Hypothalamus (tissue), 51 donors: ENCODE measurements at places on chromosomes 4 and X.
A peak's percentile ranks its signal among the peaks of the same experiment; 100 is the strongest.

- DNase-seq, result no peak
Observed at GRCh38 chrX:15017491-15017890, 144.3 kb downstream of the MOSPD2 start.

DNA sequence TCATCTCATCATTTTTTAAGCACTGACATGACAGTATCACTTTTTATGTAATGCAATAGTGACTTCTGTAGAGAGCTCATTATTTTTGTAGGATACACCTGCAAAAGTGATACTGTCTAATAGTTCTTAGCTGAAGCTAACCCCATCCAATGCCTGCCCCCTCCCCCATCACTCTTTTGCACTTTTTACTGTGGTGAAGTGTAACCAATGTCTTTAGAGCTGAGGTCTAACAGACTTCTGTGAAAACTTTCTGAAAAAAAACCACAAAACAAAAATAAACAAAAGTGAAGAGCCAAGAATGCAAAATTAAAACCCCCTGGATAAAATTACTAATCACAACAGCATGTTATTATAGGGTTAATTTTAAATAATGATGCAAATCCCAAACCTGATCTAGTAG, 301.1 kb downstream of the ANK2 start:
- DNase-seq, result no peak

DNA sequence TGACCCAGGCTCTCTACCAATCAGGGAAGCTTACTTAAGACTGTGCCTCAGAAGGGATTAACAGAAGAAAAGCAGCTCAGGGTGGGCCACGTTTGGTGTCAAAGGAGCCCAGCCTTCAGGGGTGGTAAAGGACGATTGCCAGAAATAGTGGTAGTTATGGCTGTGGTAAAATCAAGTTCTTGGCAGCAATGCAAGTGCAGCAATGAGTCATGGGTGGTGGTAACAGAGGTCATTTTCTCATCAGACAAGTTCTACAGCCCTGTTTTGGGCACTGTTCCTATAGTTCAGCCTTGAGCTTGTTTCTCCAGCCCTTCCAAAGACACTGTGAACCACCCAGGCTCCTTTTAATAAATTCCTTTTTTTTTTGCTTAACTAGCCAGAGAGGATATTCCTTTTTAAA, 120.3 kb downstream of the EFHC2 start:
- no peak for DNase-seq

DNA sequence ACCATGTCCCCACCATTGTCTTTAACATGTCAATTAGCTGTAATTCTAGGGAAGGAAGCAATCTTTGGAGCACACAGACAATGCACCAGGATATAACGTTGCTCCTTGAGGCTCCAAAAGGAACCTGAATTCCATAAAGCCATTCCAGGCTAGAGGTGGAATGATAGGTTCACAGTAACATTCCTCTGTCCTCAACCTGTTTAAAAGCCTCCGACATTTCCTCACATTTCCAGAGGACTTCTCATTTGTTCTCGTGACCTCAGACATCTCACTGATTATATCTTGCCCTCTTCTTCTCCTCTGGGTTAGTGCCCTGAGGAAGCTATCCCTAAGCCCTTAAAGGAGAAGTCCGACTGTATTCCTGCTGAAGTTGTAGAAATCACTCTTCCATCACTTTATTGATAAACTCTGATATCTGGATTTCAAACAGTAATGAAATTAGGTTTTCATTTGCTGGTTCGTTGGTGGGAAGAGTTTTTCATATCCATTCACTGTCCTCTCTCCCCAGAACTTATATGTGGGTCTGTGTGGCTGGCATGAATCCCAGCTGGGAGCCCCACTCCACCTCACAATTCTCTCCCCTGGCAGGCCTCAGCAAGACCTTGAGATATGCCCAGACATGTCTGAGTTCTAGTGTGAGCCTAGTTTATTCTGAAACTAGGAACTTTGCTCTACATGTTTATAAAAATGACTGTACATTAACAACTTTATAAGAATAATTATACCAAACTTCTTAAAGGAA, 44.2 kb upstream of the PRSS12 start:
- no peak for DNase-seq

GRCh38 chr4:166991006-166991561, 243.2 kb downstream of the SPOCK3 start:
- no peak for DNase-seq

DNA sequence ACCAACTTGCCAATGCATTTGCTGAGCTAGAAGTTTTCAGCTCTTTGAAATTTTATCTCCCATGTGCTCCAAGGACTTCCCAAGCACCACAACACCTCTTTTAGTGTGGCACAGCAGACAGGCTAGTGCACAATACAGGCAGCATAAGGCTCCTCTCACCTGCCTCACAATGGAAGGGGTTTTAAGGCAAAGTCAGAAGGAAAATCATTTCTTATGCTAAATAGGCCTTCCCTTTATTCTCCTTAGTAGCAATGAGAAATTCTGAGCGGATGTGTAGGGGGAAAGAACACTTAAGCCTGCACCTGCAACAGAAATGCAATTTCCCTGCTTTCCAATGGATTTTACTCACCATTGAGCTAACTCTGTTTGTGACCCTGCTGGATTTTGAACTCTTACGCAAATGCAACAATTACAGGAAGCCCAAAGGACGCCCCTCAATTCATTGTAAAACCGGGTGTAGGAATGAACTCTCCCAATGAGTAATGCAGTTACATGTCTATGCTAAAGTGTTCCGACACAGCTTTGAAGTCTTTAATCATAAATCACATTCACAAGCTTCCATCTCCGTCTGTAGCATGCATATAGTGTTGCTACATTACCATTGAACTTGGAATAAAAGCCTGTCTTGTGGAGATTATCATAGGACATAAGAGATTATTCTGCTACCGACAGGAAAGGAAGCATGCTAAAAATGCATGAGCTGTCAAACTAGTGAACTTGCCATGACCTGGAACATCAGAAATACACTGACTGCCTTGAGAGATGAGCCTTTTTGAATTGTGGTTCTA, 1084.9 kb downstream of the RPA4 start:
- no peak for DNase-seq

GRCh38 chrX:48604701-48605100, 7.4 kb downstream of the WDR13 start:
- DNase-seq, result no peak

DNA sequence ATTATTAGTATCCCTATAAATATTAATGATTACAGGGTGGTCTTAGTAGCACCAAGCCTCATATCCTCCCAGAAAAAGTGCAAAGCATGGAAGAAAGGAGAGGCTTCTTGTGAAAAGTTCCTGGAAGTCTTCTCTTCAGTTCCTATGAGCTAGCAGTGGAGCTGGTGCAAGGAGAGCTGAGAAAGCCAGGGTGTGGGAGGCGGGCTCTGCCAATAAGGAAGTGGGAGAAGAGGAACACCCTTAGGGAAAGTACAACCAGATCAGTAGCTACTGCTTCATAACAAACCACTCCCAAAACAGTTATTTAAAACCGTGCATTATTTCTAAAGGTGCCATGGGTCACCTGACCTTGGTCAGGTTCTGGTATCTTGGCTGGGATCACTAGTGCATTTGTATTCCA, 72.4 kb downstream of the MAP9 start:
- no peak for DNase-seq

GRCh38 chr4:73922766-73923630, 53.8 kb downstream of the CXCL1 start:
- DNase-seq, result no peak

- DNase-seq, result no peak
Observed at GRCh38 chr4:169250796-169251195, 20.0 kb downstream of the SH3RF1 start.

DNA sequence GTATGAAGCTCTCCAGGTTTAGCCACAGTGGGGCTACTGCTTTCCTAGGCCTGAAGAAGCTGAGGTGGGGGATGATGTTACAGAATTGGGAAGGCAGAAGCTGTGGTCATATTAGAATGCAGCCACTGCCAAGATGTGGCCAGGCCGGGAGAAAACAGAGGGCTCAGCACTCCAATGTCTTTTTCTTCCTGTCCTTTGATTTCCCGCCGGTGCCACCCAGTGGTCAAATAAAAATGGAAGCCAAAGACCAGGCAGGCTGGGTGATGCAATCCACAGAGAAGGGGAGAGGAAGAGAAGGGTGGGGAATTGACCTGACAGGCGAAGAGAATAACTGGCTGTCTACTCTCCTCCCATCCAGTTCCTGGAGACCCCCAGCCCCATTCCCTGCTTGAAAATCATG, 94.9 kb upstream of the SHISA3 start:
- peak; percentile 15 for DNase-seq

GRCh38 chr4:139762720-139763119, 97.1 kb downstream of the MGST2 start:
- DNase-seq, result no peak

- DNase-seq, result no peak
Observed at GRCh38 chrX:103817502-103817901, 14.6 kb downstream of the RAB9B start.

GRCh38 chr4:52057196-52057595, 6.1 kb downstream of the SPATA18 start:
- DNase-seq, result no peak

- no peak for DNase-seq
Observed at GRCh38 chr4:82706349-82707000, 92.1 kb downstream of the SCD5 start.

GRCh38 chr4:73019462-73020047, 50.0 kb downstream of the COX18 start:
- no peak for DNase-seq

GRCh38 chrX:29308726-29309125, 721.5 kb downstream of the IL1RAPL1 start:
- no peak for DNase-seq

GRCh38 chr4:186634591-186635128, 79.3 kb upstream of the MTNR1A start:
- DNase-seq, result no peak

- no peak for DNase-seq
Observed at GRCh38 chr4:124105212-124105611, 607.3 kb downstream of the ANKRD50 start.

GRCh38 chr4:15469402-15470127, at the start of gene CC2D2A:
TSS of gene CC2D2A (plus strand) at chr4:15469882. CDS start at chr4:15475933, 6,051 bp downstream.
- peak; percentile 25 for DNase-seq

- DNase-seq, result no peak
Observed at GRCh38 chr4:98434816-98435215, 173.6 kb downstream of the RAP1GDS1 start.

- DNase-seq, result no peak
Observed at GRCh38 chr4:53507671-53508286, 83.5 kb downstream of the LNX1 start.

- DNase-seq, result no peak
Observed at GRCh38 chr4:28449085-28449484, 1588.4 kb downstream of the STIM2 start.

GRCh38 chr4:87388901-87389300, 2.1 kb downstream of the HSD17B11 start:
- DNase-seq, result no peak

- DNase-seq, result no peak
Observed at GRCh38 chrX:23013366-23013765, 13.6 kb downstream of the DDX53 start.

- DNase-seq, result no peak
Observed at GRCh38 chr4:1843852-1844251, 12.1 kb downstream of the LETM1 start.

GRCh38 chrX:154096140-154097002, 1.1 kb downstream of the MECP2 start:
- peak; percentile 2 for DNase-seq

- DNase-seq, result no peak
Observed at GRCh38 chrX:46463682-46464081, 81.5 kb downstream of the ZNF674 start.

GRCh38 chr4:61590881-61591280, 390.8 kb downstream of the ADGRL3 start:
- DNase-seq, result no peak

- DNase-seq, result no peak
Observed at GRCh38 chr4:125097729-125098128, 217.0 kb upstream of the FAT4 start.

DNA sequence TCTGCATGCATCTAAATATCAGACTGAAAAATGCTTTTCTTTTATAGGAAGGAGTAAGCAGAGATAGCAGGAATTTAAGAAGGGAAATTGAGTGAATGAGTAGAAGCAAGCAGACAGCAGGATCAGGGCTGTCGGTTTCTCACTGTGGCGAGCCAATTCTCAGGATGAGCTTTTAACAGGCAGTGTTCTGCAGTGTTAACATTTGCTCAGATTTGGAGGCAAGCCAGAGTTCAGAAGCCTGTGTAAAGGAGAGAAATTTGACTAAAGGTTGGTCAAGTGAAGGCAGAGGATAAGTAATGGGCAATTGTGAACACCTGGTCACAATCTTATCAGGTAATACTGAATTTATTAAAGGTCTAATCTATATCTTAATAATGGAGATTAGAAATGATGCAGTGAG, 133.3 kb upstream of the MAGEB16 start:
- DNase-seq, result no peak

GRCh38 chr4:5409972-5410618, 298.3 kb downstream of the EVC2 start:
- no peak for DNase-seq

GRCh38 chr4:135672202-135672601, 1470.6 kb upstream of the PABPC4L start:
- no peak for DNase-seq

DNA sequence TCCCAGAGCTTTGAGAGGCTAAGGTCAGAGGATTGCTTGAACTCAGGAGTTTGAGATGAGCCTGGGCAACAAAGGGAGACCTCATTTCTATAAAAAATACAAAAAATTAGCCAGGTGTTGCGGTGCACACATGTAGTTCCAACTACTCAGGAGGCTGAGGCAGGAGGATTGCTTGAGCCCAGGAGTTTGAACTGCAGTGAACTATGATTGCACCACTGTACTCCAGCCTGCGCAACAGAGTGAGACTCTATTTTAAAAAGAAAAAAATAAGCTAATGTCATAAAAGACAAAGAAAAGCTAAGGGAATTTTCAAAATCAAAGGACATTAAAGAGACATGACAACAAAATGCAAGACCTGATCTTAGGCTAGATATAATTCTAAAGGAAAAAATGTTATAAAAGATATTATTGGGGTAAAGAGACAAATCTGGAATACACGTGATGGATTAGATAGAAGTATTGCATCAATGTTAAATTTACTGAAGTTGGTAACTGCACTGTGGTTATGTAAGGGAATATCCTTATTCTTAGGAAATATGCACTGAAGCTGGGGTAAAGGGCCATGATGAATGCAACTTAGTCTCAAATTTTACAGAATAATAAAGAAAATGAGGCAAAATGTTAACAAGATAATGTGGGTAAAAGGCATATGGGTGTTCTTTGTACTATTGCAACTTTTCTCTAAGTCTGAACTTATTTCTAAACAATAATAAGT, 75.2 kb downstream of the SPRY1 start:
- no peak for DNase-seq

- no peak for DNase-seq
Observed at GRCh38 chr4:101171747-101172146, 175.6 kb downstream of the PPP3CA start.

GRCh38 chrX:79117078-79117477, 27.4 kb upstream of the GPR174 start:
- no peak for DNase-seq

GRCh38 chrX:133134282-133134681, 37.4 kb upstream of the USP26 start:
- no peak for DNase-seq
